ENCODE measurements at places on chromosomes 6 and 20.

DNA sequence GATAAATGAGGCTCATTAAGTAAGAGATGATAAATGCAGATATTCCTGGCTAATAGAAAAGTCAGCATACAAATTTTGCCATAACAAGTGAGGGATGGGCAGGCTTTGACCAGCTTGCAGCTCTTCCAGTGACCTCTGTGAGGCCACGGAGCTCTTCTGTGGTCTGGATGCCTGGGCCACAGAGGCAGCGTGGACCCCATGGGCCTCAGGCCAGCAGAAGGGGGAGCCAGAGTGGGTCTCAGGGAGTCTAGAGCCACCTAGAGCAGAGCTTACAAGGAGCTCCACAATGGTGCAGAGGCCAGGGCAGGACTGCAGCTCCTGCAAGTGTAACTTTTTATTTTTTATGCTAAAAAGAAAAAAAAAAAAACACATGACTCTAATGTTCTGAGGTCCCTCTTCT lies 165.1 kb downstream of the ARID1B start:
- DNase-seq, result no peak

GRCh38 chr6:121647905-121648304 lies 212.5 kb downstream of the GJA1 start:
- DNase-seq, result no peak

DNA sequence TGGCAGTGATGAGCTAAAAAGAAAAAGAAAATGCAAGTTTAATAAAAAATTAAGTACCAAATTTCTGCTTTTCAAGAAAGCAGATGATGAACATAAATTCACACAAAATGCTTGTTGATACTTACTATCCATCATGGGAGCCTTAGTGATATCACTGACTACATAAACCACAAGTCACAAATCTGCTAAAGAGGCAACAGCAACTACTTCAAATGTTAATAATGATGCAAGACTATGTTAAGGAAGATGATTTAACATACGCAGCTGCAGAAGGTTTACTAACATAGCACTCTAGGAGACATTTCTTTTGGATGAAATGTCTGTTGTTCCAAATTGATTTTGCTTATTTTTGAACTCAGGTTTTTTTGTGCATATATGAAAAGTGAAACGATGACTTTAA lies 18.6 kb downstream of the FYN start:
- no peak for DNase-seq

- no peak for DNase-seq
Measured at GRCh38 chr6:42963855-42964605, 3.5 kb downstream of the GNMT start.

- DNase-seq, result no peak
Measured at GRCh38 chr20:39861381-39861780, 827.7 kb downstream of the MAFB start.

DNA sequence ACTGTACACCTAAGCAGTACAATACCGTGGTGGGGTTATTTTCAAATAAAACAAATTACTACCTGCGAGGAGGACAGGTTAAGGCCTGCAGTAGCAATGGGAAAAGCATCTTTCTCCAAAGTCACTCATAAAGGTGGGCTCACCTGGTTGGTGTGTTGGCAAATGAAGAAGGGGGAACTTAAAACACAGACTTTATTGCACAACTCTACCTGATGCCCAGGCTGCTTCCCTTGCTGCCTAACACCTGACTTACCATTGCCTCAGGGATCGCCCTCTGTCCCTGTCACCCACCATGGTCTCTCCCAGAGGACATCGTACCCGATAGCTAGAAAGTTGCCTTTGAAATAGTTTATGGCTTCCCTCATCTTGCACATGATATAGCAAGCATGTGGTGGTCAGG lies 53.6 kb downstream of the GNAS start:
- DNase-seq, result no peak

DNA sequence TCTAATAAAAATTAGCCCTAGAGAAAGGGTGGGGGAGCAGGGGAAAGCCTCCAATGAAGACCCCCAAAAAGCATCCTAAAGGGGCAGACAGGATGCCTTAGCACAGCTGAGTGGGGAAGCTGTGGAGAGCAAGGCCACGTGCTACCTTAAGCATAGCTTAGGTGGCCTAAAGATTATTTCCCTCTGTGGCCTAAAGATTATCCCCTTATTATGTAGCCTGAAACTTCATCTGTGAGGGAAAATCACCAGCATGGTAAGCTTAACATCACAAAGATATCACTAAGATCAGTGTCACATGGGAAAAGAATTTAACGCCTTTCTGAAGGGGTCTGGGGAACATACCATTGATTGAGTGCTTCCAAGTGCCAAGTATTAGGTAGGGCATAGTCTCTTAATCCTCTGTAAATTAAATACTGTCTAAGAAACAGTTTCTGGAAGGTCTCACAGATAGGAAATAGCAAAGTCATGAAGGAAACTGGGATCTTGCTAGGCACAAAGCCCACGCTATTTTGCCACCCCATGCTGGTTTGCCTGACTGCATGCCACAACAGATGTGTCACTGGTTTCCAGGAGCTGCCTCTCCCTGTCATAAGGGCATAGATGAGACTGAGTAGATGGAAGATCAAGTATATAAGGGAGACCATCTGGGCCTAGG lies 170.0 kb downstream of the HACE1 start:
- no peak for DNase-seq

DNA sequence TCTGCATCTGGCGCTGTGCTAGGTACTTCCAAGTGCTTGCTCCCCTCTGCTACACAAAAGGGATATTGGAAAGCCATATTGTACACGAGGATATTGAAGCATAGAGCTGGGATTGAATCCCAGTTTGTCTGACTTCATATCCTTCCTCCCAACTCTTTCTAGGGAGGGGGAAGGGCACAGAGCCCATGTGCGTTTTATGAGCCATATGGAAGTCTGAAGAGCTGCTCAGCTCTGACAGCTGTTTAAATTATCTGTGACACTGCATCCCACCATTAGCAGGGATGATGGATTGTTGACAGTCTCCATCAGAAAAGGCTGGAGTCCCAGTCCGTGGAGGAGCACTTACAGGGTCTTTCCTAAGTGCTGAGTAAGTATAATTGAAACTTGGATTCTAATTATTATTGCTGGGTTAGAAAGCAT lies 18.4 kb downstream of the TIAM2 start:
- no peak for DNase-seq

DNA sequence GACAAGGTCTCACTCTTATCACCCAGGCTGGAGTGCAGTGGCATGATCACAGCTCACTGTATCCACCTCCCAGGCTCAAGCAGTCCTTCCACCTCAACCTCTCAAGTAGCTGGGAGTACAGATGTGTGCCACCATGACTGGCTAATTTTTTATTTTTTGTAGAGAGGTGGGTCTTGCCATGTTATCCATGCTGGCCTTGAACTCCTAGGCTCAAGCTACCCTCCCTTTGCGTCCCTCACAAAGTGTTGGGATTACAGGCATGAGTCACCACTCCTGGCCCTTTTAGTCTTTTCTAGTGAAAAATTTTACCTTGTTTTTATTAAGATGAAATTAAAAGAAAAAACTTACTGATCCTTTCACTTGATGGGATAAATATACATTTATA lies 17.2 kb downstream of the CDC5L start:
- no peak for DNase-seq

DNA sequence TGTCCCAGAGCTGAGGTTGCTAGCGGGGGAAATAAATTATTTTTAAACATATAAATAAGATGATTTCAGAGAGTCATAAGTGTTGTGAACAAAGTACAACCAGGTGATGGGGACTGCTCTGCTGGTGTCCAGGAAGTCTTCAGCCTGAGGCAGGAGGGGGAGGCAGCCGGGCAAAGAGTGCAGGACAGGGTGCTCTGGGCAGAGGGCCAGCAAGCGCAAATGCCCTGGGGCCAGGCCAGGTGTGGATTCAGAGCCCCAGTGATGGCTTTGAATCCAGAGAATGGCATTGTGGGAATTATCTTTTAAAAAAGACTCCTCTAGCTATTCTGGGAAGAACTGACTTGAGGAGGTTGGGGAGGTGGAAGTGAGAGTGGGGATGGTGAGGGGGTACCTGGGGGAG lies 1.6 kb downstream of the CLPSL1 start:
- no peak for DNase-seq

All from stimulated activated CD8-positive, alpha-beta memory T cell treated with anti-CD3 and anti-CD28 coated beads, Interleukin-2, amount 100 ng/mL, for 48 hours (primary cell).